RWPE2 (cell line): ENCODE measurements at places on chromosomes 7 and 10.

GRCh38 chr10:82883603-82884002 lies 1008.6 kb downstream of the NRG3 start:
- no peak for DNase-seq

GRCh38 chr7:69908454-69908853 lies 310.2 kb downstream of the AUTS2 start:
- no peak for DNase-seq

DNA sequence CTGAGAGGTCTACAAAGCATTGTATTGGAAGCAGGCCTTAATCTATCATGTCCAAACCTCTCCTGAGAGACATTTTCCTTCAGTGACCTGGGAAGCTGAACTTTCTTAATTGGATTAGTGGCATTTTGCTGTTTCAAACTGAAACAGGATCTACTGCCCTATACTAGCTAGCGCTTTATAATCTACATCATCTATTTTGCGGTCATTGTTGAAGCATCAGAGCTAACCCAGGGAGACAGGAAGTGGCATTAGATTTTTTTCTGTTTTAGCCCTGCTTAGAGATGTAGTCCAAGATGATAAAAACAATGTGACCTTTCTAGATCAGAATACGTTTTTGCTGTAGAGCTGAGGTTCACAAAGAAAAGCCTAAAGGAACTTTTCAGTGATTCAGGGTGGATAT lies 147.4 kb upstream of the AGR3 start:
- DNase-seq, result no peak

- DNase-seq, result no peak
Measured at GRCh38 chr7:50455658-50456057, 5.5 kb upstream of the FIGNL1 start.

- no peak for DNase-seq
Measured at GRCh38 chr10:88980247-88980646, 10.4 kb upstream of the FAS start.

GRCh38 chr10:76618641-76619040 lies 1019.0 kb downstream of the KCNMA1 start:
- no peak for DNase-seq

DNA sequence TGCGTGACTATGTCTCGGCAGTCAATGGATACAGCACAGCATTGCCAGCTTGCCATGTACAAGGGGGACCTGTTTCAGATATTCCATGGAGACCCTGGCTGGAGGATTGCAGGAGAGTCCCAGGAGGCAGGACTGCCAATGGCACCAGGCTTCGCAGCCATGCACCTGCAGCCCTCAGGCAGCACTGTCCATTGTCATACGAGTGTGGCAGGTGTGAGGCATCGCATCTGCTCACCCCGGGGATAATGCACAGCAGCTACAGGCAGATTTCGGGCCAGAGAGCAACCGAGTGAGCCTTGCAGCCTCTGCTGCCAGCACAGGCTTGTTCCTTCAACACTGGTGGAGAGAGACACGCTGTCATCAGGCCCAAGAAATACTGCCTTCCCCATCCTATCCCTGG lies 415.1 kb downstream of the PAXIP1 start:
- DNase-seq, result no peak

GRCh38 chr7:143490717-143491306 lies 13.1 kb downstream of the TAS2R41 start:
- no peak for DNase-seq

GRCh38 chr7:43977525-43977924 lies 20.2 kb upstream of the SPDYE1 start:
- no peak for DNase-seq

GRCh38 chr10:24469993-24470392 lies 253.7 kb downstream of the ARHGAP21 start:
- no peak for DNase-seq

- no peak for DNase-seq
Measured at GRCh38 chr7:122965306-122965705, 30.2 kb downstream of the TAS2R16 start.

DNA sequence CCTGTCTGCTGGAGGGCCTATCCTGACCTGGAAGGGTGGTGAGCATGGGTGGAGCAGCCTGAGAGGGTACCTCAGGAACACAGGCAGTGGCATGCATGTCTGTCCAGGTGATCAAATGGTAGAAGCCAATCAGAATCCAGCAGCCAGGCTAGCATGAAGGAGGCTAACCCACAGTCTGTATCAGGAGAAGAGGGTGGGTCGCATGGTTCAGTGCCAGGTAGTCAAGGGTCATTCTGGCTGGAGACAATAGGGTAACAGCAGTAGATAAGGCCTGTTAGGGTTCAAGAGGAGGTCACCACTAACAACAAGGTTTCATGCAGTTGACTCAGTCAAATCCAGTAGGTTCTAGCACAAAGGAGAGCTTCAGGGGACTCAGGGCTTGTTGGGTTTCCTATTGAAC lies 10.4 kb downstream of the ALDH18A1 start:
- DNase-seq, result no peak

DNA sequence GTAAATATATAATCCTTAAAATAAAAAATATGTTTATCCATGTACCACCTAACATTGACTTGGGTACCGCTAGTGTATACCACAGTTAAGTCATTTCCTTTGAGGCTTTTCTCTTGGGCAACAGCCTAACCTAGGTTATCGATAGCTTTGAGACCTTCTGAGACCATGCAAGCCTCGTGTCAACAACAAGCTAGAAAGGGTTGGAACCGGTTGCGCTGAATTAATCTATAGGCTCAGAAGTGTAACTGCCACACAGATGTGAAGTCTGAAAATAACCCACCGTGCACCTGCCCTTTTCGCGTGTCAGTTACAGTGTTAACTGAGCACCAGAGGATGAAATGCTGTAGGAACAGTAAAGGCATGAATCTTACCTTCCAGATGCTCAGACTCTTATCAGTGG lies 59.8 kb downstream of the ARID5B start:
- DNase-seq, result no peak

DNA sequence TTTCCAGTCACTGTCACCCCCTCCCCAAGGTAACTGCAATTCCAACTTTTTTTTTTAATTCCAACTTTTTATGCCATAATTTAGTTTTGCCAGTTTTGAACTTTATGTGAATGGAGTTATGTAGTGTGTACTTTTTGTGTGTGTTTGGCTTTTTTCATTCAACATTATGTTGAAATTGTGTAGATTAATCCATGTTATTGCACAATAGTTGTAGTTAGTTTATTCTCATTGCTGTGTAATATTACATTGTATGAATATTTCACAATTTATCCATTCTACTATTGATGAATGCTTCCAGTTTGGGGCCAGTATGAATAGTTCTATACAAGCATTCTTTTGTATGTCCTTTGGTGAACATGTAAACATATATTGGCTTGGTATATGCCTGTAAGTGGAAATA lies 32.5 kb downstream of the MXI1 start:
- DNase-seq, result no peak

GRCh38 chr7:4051696-4052095 lies 630.4 kb upstream of the FOXK1 start:
- DNase-seq, result no peak

DNA sequence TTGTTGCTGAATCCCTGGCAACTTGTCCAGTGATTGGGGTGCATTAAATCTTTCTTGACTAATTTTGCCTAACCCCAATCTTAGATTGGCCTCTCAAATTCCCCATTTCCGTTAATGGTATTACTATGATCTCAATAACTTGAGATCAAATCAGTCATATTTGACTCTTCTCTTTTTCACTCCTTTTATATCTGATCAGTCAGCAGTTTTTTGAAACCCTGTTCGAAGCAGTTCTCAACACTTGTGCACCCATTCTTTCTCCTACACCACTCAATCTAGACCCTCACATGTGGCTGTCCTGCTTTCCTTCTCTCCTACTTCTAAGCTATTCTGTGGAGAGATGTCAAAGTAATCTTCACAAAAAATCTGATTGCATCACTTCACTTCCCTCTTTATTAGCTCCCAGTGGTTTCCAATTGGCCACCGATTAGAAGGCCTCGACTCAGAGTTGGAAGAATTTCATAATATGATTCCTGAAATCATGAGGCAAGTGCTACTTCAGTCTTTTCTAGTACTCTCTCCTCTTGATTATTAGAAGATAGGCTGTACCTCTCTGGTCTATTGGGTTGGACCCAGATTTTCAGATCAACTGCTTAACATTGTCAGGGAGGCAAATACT lies 128.9 kb downstream of the ZNF365 start:
- no peak for DNase-seq
